ENCODE measurements at places on chromosomes 1 and 21. TPM values are rescaled to one million over a fixed set of nuclear protein-coding genes. Genes with fewer than 3 reads are reported as not detected.

TNFRSF14 gene
- 15.7 TPM for total RNA-seq

SH3BGR gene
- total RNA-seq = 159 TPM

C4BPA gene
- total RNA-seq = not detected

OVAAL gene
- 2.0 TPM for total RNA-seq

RCC2 gene
- total RNA-seq = 12.7 TPM

OR2T5 gene
- total RNA-seq = not detected

KRTAP19-1 gene
- total RNA-seq = not detected

TACSTD2 gene
- total RNA-seq = 0.14 TPM

FCER1G gene
- total RNA-seq = 38.3 TPM

A3GALT2 gene
- total RNA-seq = not detected

TNNT2 gene
- 9,445 TPM for total RNA-seq

Data from Right ventricle myocardium inferior (tissue), 1 donor.